Stimulated activated CD8-positive, alpha-beta memory T cell treated with anti-CD3 and anti-CD28 coated beads, Interleukin-4, amount 100 ng/mL, for 1 hour (primary cell): ENCODE measurements at places on chromosomes 16 and 17.

- DNase-seq: no peak
These were observed 1.4 kb downstream of the CENPV start for GRCh38 chr17:16351831-16352230.

GRCh38 chr16:80693553-80693952 lies 110.8 kb downstream of the CDYL2 start:
- no peak for DNase-seq

DNA sequence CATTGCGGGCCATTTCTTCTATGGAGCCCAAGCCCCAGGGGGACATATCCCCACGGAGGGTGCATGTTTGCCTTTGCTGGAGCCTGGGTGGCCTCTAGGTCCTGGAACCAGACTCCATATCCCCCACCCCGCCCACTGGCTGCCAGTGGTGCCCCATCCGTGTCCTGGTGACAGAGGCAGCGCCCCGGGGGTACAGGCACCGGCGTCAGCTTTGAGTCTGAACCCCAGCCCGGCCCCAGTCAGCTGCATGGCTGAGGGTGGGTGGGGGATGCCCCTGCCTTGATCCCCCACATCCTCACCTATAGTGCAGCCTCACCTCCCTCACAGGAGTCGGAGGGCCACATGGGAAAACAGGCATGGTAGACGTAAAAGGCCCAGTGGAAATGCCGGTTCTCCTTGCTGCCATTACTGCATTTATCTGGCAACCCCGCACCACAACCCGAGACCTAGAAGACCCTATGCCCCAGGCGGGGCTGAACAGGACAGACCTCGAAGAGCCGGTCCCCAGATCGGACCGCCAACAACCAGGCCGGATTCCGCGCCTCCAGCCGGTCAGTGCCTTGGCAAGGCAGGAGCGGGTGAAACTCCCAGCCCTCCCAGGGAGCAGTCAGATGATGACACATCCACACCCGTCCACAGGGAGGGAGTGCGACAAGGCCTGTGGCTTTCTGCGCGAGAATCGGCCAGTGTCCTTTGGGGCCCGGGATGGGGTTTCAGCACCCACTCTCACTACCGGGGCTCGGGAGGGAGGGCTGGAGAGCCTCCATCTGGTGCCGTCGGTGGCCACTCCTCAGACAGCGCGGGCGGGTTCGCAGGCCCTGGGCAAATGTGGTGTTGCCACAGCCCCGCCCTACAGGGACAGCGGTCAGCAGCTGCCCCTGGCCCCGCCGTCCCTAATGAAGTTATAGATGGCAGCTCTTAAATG lies 11.9 kb upstream of the SSTR5 start:
- no peak for DNase-seq

- DNase-seq: no peak
These were observed 29.2 kb downstream of the CALCOCO2 start for GRCh38 chr17:48860034-48860433.

DNA sequence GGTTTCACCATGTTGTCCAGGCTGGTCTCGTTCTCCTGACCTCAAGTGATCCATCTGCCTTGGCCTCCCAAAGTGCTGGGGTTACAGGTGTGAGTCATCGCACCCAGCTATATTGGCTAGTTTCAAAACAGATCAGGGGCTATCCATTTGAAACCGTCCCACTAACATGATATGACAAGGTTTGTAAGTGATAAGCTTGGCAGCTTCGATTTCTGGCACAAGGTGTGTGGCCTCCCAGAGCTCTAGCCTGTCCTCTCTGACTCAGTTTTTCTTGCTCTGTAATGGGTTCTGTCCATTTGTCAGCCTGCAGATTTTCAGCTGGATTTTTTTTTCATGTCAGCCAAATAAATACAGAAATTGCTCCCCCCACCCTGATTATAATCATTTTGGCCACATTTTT lies 31.8 kb upstream of the TENT4B start:
- DNase-seq: no peak

- no peak for DNase-seq
These were observed 18.7 kb upstream of the OR3A1 start for GRCh38 chr17:3316836-3317235.

DNA sequence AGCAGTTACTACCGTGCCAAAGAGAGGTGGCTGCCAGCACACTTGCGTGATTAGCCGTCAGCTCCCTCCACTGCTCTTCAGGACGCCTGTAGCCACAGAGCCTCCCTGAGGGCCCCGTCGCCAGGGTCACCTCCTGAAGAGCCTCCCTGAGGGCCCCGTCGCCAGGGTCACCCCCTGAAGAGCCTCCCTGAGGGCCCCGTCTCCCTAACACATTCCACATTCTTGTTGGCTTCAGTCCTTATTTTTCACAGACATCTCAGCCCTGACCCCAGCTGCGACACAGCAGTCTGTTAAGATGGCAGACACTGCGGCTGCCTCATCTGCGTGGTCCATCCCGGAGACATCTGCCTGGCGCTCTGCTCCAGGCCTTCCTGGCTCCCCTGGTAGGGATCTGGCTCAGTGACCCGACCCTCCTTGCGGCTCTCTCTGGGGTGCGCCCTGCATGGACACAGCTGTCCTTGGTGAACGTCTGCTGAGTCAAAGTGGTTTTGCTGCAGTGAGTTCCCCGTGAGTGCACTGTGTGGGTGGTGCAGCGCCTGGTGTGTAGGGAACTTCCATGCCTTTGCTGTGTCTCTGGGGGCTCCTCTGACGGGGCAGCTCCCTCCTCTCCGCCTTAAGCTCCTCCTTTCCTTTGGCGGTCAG lies 11.4 kb downstream of the ACSF3 start:
- no peak for DNase-seq

DNA sequence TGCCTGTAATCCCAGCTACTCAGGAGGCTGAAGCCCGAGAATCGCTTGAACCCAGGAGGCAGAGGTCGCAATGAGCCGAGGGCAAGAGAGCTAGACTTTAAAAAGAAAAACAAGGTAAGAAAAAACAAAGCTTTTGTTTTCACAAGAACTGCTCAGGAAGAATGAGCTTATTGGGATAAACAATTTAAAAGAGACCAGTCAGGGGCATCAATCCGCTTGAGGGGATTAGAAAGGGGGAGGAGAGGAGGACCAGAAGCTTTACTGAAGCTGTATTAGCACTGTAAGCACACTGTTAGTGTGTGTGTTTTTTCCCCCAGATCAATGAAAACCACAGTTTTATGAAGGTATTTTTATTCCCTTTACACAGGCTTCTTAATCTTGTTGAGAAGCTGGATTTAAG lies 8.8 kb downstream of the TMEM170A start:
- no peak for DNase-seq

GRCh38 chr17:34837876-34838478 lies 123.3 kb downstream of the CCT6B start:
- DNase-seq: no peak

GRCh38 chr16:50611332-50611934 lies 63.2 kb downstream of the NKD1 start:
- DNase-seq: no peak

DNA sequence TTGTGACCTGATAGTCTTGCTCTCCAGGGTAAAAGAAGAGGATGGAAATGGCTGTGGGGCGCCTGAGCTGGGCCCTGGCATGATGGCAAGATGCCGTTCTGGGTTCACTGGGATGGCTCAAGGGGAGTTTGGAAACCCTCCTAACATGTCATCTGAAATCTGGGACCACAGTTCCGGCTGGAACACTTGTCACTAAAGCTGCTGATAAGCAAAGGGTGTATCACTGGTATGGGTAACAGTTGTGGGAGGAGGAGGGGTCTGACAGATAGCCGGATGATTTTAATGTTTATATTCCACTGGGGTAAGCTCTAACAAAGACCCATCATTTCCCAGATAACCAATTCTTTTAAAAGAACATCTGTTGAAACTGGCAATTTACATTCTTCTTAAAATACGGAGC lies 390.2 kb downstream of the WWOX start:
- DNase-seq: no peak
